ENCODE measurements at places on chromosomes 7 and 10.

DNA sequence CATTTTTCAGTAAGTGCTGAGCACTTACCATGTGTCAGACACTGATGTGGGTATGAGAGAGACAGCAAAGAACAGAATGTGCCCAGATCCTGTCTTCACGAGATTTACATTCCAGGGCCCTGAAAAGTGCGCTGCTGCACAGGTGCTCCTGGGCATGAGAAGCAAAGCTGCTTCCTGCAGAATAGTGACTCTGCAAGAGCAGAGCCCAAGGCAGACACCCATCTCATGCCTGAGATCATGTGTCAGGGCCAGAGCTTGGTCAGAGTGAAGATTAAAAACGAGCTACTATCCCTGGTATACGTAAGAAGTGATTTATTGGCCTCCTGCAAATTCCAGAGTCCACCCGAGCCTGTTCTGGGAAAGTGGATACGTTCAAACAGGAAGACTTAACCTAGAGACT is 824.4 kb downstream of the GRID1 start:
- no peak for DNase-seq

GRCh38 chr10:113842171-113842570 is 11.7 kb downstream of the DCLRE1A start:
- DNase-seq, result no peak

DNA sequence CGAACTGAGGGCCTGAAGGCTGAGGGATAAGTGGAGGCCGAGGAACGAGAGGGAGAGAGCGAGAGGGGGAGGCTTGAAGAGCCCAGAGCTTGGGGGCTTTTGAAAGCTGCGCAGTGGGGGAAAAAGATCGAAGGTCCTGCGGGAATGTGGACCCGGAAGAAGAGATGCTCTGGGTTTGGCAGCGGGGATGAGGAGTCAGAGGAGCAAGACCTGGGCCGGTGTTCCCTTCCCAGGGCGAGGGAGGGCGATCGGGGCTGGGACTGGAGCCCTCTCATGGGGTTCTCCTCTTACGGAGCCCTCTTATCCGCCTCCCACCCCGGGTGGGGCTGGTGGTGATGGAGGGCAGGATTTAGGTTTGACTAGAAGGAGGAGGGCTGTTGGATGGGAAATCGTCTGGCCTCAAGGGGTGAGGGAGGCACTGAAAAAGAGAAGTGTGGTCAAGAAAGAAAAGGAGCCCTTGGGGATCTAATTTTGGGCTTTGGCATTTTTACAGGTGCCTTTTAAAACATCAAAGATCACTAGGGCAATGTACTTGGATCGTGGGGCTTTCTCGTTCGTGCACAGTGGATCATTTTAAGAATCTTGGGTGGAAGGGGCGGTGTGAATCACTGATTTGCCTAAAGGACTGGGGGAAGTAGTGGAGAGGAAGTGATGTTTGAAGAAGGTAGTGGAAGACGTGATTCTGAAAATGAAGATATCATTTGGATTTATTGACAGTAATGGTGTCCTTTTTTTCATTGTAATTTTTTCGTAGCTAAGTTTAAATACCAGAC is 637 bp downstream of the SAMD8 start:
- DNase-seq, result peak; percentile 37

DNA sequence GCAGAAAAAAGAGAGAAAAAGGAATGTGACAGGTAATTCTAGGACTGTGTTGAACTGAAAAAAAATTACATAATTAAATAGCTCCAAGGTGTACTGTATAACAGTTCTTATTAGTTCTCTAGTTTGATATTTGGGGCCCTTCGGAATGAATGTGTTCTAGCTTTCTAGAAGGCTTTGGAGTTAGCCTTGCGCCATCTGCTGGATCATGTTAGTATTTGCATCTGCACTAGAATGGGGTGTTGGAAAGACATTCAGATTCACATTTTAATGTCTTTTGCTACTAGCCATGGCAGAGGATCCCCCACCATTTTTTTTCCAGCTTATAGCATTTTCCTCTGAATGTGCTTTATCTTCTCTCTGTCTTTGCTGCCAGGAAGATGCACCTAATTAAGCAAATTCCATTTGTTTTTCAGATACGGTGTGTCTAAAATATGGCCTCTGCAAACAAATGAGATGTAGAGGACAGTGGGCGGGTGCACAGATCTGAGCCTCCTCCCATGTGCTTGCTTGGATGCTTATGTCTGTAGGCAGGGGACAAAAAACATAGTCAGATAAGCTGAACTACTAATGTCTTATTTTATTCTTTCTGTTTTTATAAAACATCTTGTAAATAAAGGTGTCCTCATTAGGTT is 238.5 kb downstream of the PHF14 start:
- peak; percentile 38 for DNase-seq

GRCh38 chr10:21712975-21713374 is 178.9 kb downstream of the MLLT10 start:
- DNase-seq, result no peak

DNA sequence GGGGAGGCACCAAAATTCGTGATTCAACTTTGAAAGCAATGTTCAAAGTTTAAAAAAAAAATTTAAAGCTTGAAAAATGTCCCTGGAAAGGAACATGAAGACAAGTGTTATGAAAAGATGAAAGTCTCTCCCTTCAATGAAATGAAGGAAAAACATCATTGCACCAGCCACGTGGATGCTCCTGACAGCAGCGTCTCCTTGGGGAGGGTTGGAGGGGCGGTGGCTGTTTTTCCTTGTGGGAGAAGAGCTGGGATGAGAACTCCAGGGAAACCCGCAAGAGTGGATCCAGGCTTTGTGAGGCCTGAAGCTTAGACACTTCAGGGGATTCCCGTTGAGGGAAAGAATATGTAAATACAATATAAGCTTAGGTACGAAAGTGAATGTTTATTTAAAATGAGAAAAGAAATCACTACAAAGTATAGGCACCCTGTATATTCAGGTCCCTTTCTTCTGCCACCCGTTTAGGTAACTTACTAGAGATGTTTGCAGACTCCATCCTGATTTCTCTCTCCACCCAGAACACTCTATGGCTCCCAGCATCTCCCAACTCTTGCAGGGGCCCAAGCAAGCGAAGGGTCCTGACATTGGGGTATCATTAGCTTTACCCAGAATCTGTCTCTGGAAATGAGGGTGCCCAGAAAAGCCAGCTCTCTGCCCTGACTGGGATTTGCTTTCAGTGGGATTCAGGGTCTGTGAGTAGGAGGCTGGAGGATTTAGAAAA is 63.1 kb upstream of the BAIAP2L1 start:
- DNase-seq, result no peak

- DNase-seq, result no peak
Observed at GRCh38 chr7:50937727-50938126, 155.0 kb upstream of the GRB10 start.

DNA sequence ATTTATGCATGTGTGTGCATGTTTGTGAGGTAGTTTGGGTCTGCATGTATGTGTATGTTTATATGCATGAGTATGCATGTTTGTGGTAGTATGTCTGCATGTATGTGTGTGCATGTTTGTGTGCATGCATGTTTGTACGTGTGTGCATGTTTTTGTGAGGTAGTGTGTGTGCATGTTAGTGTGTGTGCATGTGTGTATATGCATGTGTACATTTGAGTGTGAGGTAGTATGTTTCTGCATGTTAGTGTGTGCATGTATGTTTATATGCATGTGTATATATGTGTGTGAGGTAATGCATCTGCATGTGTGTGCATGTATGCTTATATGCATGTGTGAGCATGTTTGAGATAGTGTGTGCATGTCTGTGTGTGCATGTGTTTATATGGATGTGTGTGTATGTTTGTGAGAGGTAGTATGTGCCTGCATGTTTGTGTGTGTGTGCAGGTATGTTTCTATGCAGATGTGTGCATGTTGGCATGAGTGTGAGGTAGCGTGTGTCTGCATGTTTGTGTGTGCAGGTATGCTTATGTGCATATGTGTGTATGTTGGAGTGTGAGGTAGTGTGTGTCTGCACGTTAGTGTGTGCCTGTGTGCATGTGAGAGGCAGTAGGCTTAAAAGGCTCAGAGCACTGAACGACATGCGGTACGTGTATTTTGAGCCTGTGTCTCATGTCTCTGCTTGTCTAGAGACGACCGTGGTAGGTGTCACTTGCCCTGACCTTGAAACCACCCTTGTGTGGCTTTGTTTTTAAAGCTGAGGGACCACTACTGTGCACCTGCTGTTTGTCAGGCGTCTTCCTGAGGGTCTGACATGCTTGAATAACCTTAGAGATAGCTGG is 43.7 kb downstream of the PFKP start:
- no peak for DNase-seq

GRCh38 chr7:135855846-135856245 is 107.2 kb upstream of the FAM180A start:
- DNase-seq, result no peak

DNA sequence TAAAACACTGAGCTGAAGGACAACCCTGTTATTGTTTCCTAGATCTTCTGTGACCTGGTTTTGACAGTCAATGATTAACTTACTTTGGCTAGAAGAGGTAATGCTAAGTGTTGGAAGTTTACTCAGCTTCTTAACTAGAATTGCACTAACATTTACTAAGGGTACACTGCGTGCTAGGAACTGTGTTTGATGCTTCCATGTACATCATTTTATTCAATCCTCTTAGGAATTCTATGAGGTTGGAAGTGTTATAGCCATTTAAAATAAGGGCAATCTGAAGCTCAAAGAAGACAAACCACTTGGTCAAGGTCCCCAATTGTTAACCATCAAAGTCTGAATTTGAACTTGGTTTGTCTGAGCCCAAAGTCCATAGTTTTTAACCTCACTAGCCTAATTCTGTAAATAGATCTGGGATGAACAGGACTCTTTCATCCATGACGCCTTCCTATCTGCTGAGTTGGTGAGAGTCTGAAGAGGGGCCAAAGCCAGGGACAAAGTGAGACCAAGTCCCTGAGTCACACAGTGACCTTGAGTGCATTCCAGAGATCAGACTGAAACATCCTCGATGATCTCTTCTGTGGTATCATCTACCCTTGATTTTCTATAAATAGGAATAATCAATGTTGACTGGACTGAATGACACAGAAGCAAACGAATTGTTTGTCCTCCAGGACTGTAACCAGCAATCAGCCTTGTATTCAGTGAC is 29.2 kb upstream of the ZNRF2 start:
- DNase-seq, result no peak

DNA sequence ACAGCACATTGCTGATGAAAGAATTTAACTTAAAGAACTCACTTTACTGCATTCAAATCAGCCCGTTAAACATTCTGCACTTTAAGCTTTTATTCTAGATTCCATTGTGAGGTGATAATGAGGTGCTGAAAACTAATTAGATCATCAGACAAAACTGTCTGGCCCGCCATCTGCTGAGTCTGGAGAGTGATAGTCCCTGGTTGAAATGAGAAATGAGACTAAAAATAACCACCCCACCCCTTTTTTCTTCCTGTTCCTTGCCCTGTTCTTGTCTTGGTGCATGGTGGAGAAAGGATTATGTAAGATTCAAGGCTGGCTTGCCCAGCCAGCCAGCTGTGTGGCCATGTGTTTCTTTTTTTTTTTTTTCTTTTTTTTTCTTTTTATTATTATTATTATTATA is 277.0 kb upstream of the COBL start:
- no peak for DNase-seq

- no peak for DNase-seq
Observed at GRCh38 chr10:122033224-122033926, 44.4 kb downstream of the TACC2 start.

GRCh38 chr10:60801522-60801921 is 23.2 kb downstream of the CDK1 start:
- no peak for DNase-seq

DNA sequence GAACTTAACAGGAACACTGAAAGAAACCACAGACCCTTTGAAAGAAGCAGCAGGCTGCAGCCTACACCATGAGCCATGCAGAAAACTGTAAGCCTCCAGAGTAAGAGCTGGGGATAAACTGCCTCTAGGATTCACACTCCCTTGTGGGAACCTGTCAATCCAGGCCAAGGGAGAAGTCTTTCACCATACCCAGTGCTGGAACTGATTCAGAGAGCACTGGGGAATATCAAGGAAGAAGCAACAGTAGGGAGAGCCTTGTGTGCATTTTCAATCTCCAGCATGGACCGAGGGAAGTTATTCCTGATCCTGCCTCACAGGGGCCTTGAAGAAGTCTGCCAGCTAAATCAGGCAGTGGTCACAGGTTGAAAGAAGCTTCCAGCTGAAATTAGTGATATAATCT is 282.2 kb downstream of the AGMO start:
- no peak for DNase-seq

DNA sequence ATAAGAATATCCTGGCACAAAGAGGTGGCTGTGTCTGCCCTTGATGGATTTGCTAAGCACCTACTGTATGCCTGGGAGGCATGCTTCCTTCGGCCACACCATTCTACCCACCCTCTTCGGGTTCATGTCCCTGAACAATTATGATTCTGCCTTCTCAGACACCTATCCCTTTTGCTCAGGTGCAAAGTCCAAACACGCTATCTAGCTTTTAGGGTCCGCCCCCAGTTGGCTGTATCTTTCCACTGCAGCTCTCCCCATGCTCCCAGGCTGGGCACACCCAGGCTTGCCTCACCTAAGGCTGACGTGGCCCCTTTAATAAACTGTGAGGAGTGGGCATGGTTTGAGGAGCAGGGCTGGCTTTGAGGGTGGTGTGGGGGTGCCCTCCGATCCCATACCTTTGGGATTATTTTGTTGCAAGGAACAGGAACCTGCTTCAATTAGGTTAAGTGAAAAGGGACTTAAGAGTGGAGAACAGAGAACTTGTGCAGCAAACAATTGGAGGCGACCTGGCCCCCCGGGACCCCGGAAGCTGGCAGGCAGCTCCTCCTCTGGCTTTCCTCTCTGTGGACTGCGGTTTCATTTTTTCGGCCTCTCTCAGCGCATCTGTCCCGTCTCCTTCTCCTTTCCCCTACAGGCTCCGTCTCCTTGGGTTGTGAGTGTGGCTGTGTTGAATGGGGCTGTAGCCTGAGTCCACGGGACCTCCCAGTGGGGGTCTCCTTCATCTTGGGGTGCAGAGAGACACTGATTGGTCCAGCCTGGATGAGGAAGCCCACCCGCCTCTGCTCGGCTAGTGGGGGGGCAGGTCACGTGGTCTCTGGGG is 3.8 kb downstream of the CLIP2 start:
- no peak for DNase-seq

- no peak for DNase-seq
Observed at GRCh38 chr7:44911911-44912310, 26.6 kb upstream of the PURB start.

- peak; percentile 3 for DNase-seq
Observed at GRCh38 chr10:23294638-23295247, 49.9 kb downstream of the C10orf67 start.

GRCh38 chr10:121886997-121887622 is 40.7 kb downstream of the ATE1 start:
- DNase-seq, result peak; percentile 38

GRCh38 chr7:70589590-70589989 is 542.4 kb upstream of the GALNT17 start:
- DNase-seq, result no peak

- DNase-seq, result no peak
Observed at GRCh38 chr7:38224392-38224791, 46.3 kb downstream of the STARD3NL start.

DNA sequence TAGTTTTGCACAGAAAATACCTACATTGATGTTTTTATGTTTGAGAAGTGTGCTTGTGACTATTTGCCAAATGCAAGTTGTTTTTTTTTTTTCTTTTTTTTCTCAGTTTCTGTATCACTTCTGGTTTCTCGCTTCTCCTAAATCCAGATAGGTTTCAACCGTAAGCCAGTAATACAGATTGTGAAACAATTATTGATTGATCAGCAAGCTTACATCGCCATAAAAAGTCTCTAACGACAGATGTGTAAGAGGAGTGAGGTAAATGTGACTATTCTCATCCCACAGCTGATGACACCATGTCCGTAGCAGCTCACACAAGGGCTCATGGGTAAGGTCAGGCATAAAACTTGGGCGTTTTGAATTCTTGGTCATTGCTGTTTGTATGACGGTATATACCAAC is 202.8 kb upstream of the AKR1E2 start:
- DNase-seq, result no peak

Data from AML-193 (cell line).